ENCODE measurements at places on chromosomes 2 and 18.

DNA sequence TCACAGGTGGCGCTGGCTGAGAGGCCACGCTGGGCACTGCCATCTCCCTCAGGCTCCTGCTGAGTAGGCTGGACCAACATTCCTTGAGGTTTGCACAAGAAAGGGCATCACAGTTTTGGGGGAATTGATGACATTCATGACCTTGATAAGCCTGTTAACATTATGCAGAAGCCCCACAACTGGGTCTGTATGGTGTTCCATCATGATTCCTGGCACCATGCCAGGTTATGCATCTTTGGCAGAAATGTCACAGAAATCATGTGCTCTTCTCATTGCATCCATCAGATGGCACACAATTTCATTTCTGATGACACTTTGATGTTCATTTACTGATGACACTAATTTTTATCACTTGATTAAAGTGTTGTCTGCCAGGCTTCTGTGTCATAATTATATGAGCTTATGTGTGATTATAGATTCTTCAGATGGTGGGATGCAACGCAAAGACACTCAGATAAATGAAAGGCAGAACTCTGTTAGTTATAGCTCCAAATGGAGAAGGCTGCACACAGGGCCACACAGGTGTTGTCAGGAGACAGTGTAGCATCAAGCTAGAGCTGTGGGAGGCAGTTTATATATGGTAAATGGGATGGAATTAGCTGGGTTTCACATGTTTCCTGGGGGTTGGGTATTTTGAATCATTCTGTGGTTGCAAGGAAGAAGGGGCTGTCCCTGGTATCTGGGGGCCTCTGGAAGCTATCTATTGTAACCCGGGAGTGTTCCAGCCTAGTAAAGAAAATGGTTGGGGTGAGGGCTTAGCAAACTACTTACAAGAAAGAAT lies 191.3 kb downstream of the SLC39A10 start:
- DNase-seq, result no peak

DNA sequence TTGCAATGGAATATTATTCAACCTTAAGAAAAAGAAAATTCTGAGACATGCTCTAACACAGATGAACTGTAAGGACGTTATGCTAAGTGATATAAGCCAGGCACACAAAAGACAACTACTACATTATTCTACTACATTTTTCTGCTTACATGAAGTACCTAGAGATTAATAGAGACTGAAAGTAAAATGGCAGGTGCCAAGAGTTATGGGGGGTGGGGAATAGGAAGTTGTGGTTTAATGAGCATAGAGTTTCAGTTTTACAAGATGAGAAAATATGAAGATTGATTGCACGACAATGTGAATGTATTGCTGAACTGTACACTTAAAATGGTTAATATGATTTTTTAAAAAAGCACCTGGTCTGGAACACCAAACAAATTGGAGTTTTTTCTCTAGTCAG lies 1231.6 kb upstream of the DDX18 start:
- DNase-seq, result no peak

- no peak for DNase-seq
Observed at GRCh38 chr2:229947544-229947943, 25.2 kb downstream of the FBXO36 start.

GRCh38 chr18:76441002-76441667 lies 53.9 kb downstream of the ZNF516 start:
- no peak for DNase-seq

GRCh38 chr2:29314816-29315571 lies 199.8 kb downstream of the CLIP4 start:
- peak; percentile 21 for DNase-seq

DNA sequence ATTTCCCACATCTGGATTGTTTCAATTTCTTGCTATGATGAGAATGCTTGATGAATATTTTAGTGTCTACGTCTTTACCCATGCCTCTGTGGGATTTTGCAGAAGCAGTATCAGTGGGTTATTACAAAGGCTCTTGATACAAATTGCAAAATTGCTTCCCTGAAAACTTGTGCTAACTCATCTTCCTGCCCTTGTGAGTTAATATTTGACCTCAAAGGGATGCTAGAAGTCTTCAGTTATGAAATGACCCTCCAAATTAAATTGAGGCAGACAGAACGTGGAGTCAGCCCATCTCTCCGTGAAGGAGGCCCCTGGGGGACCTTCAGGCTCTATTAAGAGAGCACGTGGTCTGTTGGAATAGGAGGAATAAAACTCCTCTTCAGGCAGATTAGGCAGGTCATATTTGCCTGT lies 239.2 kb upstream of the HS6ST1 start:
- DNase-seq, result no peak

DNA sequence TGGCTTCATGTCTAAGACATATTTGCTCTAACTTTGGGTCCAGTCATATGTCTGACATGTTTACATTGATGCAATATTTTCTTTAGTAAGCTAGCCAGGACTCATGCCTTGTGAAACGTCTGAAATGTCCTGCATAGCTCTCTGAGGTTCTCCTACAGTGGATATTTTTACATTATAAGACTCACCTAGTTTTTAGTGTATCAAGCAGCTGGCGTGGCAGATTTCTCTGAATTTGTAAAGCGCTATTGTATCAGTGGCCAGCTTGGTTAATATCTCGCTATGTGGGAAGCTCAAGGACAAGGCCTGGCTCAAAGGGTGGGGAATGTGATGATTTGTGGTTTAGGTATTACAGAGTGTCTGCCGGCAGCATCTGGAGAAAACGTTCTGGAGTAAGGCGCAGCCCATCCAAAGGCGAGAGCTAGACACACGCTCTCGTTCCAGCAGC lies 164.3 kb downstream of the LTBP1 start:
- no peak for DNase-seq

DNA sequence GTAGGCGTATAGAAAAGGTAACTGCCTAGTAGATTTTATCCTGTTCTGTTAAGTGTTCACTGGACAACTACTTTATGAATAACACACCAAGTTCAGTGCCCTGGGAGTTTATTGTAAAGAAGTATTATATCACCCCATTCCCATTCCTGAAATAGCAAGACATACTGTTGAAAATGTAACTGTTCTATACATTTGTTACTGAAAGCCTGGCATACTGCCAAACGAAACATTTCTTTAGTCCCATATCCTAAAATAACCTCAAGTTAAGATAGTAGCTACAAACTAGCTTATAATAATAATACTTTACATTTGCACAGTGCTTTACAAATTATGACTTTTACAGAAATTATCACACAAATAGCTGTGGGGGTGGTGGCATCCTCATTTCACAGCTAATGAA lies 25.1 kb downstream of the SPDYA start:
- no peak for DNase-seq

- no peak for DNase-seq
Observed at GRCh38 chr2:55311444-55311870, 42.4 kb upstream of the MTIF2 start.

- no peak for DNase-seq
Observed at GRCh38 chr2:234032279-234032856, 18.1 kb upstream of the SPP2 start.

GRCh38 chr2:30385327-30385726 lies 61.7 kb upstream of the LCLAT1 start:
- DNase-seq, result no peak

- no peak for DNase-seq
Observed at GRCh38 chr2:171882089-171882769, 11.8 kb downstream of the SLC25A12 start.

- DNase-seq, result no peak
Observed at GRCh38 chr2:231146665-231147064, 21.8 kb upstream of the HTR2B start.

GRCh38 chr18:78237864-78238263 lies 741.8 kb upstream of the SALL3 start:
- no peak for DNase-seq

DNA sequence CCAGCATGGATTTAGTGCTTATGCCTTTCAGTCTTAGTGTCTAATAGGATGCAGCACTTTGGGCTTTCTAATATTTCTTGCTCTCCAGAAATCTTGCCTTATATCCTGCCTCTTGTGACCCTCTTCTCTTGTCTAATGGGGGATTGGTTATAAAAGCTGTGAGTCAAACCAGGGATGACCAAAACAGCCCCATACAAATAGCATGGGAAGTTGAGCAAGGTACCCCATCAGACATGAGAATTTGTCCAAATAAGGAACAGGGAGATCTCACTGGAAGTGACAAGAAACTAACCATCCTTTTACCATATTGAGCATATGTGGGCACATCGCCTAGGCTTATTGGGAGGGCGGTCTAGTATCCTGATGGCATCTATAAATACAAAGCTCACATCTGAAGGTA lies 78.8 kb upstream of the BZW1 start:
- DNase-seq, result no peak

- no peak for DNase-seq
Observed at GRCh38 chr18:2381539-2381938, 189.8 kb downstream of the METTL4 start.

GRCh38 chr2:190216829-190217228 lies 102.8 kb downstream of the HIBCH start:
- DNase-seq, result no peak

DNA sequence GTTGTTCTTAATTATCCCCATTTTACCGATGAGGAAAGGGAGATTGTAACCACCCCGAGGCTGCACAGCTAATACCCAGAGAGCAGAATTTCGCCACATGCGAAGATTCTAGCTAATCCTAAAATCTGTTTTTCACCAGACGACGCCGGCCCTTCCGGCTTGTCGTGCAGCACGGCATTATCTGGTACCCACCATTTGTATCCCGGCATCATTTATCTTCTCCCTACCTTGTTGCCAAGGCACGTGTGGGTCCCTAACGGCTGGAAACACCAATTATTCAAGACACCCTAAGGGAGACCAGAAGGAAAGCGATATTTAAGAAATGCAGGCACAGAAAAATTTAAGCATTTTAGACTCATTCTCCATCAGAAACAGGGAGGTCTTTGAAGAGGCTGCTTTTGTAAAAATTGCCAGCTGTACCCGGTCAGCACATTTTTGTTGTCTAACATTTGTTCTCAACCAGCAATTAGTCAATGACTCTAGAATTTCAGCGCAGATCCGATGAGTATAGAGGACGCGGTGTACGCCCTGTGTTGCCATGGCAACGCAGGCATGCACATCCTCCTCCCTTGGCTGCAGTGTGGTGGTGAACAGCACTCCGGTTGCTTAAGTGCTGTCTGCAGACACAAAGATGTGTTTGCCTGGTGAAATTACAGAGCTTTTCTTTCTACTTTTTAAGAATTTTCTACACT lies 111.6 kb downstream of the AGAP1 start:
- DNase-seq, result no peak

GRCh38 chr2:1967242-1968208 lies 223.2 kb upstream of the PXDN start:
- DNase-seq, result no peak

DNA sequence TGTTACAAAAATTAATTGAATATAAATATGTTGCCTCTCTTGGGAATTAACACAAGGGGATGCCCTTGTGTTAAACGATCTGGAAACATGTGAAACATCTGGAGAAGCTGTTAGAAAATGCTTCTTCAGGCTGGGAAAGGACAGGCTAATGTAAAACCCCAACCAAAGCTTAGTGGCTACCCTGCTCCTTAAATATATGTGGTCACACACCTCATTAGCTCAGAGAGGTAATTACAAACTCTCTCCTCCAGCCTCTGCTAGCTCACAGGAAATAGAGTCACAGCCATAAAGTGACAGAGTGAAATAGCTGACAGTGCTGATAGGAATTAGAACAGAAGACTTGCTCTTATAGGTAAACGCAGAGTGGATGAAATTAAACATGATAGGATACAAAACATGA lies 155.9 kb downstream of the RAB3GAP1 start:
- DNase-seq, result no peak

GRCh38 chr2:234483568-234484251 lies 13.2 kb downstream of the ARL4C start:
- DNase-seq, result peak; percentile 61

- DNase-seq, result no peak
Observed at GRCh38 chr2:108620656-108621055, 86.4 kb downstream of the LIMS1 start.

GRCh38 chr2:216425008-216425787 lies 12.9 kb downstream of the SMARCAL1 start:
- DNase-seq, result no peak

DNA sequence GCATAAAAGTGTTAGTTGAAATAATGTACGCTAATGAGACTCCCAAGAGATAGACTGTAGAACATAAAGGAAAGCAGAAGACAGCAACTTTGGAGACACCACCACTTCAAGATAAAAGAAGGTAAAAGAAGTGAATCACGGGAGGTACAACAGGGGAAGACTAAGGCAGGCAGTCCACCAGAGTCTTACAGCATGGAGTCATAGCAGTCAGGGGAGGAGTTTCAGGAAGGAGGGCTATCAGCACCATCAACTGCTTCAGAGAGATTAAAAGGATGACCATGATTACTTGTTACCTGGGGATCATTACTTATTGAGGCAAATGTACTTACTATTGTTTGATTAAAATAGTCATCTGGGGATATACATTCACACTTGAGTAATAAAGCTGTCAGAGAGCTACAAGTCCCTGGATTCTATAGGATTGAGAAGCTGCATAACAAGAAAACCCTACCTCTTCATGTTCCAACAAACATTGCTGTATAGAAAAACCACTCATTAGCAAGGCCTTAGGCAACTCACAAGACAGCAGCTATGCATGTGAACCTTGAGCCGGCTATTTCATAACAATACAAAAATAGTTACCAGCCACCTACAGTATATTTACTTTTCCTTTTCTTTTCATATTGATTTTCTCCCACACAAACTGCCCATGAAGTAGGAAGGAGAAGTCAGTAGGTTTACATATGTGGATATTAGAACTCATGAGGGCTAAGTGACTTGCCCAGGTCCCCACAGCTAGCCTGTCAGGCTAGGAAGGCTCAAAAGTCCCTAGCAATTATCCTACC lies 101.7 kb downstream of the PDE11A start:
- DNase-seq, result no peak

DNA sequence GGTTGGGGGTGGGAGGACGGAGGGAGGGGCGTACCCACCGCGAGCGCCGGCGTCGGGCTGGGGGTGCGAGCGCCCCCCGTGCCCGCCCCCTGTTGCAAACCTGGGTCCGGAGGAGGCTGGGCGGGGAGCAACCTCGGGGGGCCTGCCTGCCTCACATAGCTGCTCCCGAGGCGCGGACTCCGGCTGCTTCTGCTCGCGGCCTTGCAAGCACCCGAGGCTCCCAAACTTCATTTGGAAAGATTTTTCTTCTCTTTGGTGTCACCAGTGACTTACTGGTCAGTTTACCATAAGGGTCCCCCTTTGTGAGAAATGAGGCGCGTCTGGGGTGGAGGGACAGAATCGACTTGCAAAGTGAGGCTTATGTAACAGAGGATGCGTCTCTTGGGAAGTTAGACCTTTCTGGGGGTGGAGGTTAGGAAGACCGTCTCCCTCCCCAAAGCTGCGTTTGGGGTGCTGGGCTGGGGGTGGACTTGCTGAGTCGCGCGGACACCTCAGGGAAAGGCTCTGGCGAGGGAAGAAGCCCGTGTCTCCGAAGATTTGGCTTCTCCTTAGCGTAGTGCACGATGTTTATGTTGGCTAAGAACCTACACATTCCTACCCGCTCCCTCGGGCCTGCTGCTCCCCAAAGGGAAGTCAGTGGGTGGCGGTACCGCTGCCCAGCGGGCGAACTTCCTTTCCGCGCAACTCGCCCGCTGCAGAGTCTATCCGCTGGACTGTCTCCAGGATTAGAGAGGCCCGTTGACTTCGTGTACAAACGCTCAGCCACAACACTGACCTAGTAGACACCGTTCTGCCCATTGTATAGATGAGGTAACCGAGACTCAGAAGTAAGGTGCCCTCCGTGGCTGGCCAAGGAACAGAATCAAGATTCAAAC lies 559 bp downstream of the TMEM37 start:
- DNase-seq, result no peak

Measured in stimulated activated CD8-positive, alpha-beta memory T cell treated with anti-CD3 and anti-CD28 coated beads, Interleukin-7, amount 100 ng/mL, for 24 hours (primary cell).